PC-3 (cell line): ENCODE measurements at places on chromosomes 7 and 10. TPM values are rescaled to one million over a fixed set of nuclear protein-coding genes. Genes with fewer than 3 reads are reported as not detected.

- DNase-seq, result peak; percentile 69
- peaks cover 6% of the 10 kb centered on the region; the same call in 1 of the 2 replicates for H3K4me1 ChIP-seq
- H3K27ac ChIP-seq, result no peak overlapping the region
These were observed 19.2 kb downstream of the PDK4 start for GRCh38 chr7:95577137-95577536.

- H3K27ac ChIP-seq, result no peak overlapping the region
- peak; percentile 7 for DNase-seq
These were observed 78.5 kb downstream of the OAT start for GRCh38 chr10:124340033-124340760.

DNA sequence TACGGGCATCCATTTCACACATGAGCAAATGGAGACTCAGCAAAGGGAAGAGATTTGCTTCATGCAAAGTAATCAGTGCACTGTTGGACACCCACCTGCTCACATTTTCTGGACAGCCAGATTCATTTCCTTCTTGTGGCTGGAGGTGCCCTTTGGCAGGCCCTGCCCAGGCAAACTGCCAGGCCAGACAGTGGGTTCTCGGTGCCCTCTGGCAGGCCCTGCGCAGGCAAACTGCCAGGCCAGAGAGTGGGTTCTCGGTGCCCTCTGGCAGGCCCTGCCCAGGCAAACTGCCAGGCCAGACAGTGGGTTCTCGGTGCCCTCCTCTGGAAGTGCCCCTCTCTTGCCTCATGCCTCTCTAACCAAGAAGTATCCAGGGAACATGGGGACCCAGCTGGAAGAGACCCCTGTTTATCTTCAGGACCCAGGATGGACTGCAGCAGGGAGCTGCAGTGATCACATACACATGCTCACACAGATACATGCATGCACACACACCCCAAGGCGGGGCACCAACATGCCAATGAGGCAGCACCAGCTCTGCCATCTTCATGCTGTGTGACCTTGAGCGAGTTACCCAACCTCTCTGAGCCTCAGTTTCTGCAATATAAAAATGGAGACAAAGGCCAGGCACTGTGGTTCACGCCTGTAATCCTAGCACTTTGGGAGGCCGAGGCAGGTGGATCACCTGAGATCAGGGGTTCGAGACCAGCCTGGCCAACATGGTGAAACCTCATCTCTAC lies 67.1 kb downstream of the OAT start:
- H3K27ac ChIP-seq, result no peak overlapping the region
- H3K36me3 ChIP-seq, result no peaks in the 10 kb centered on the region
- H3K4me3 ChIP-seq, result no peak overlapping the region
- H3K4me1 ChIP-seq, result no peaks in the 10 kb centered on the region

- no peak overlapping the region for H3K27ac ChIP-seq
- H3K27me3 ChIP-seq, result no peaks in the 10 kb centered on the region
- DNase-seq, result peak; percentile 57
- H3K4me3 ChIP-seq, result no peak overlapping the region
- H3K36me3 ChIP-seq, result no peaks in the 10 kb centered on the region
- peaks cover 10% of the 10 kb centered on the region for H3K4me1 ChIP-seq
These were observed 12.6 kb upstream of the ARL4A start for GRCh38 chr7:12674861-12675260.

DNA sequence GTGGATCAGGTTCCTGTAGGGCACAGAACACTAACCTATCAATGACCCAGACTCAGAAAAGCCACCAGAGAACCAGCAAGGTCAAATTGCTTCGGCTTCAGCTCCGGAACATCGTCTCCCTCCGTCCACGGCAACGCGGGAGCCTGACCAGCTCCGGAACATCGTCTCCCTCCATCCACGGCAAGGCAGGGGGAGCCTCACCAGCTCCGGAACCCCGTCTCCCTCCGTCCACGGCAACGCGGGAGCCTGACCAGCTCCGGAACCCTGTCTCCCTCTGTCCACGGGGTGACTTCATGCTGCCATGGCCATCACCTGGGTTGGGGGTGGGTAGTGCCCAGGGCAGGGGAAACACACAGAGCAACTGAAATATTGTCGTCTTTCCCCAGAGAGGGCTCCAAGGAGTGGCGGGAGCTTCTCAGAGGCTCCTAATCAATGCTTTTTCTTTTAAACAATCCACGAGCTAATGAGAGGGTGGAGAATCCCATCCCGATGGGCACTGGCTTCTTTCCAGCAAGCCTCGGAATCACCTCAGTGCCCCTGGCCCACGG lies 403.5 kb downstream of the DNAJB6 start:
- no peak for DNase-seq
- peaks cover 68% of the 10 kb centered on the region for H3K27me3 ChIP-seq
- no peak overlapping the region for H3K4me3 ChIP-seq
- H3K4me1 ChIP-seq, result no peaks in the 10 kb centered on the region
- H3K27ac ChIP-seq, result no peak overlapping the region
- no peaks in the 10 kb centered on the region for H3K36me3 ChIP-seq

GRCh38 chr10:84329986-84330651 lies 1.7 kb downstream of the CCSER2 start:
- no peak overlapping the region for H3K27ac ChIP-seq
- peaks cover 13% of the 10 kb centered on the region; the same call in 1 of the 2 replicates for H3K4me1 ChIP-seq
- H3K36me3 ChIP-seq, result no peaks in the 10 kb centered on the region
- DNase-seq, result no peak
- H3K27me3 ChIP-seq, result no peaks in the 10 kb centered on the region

DNA sequence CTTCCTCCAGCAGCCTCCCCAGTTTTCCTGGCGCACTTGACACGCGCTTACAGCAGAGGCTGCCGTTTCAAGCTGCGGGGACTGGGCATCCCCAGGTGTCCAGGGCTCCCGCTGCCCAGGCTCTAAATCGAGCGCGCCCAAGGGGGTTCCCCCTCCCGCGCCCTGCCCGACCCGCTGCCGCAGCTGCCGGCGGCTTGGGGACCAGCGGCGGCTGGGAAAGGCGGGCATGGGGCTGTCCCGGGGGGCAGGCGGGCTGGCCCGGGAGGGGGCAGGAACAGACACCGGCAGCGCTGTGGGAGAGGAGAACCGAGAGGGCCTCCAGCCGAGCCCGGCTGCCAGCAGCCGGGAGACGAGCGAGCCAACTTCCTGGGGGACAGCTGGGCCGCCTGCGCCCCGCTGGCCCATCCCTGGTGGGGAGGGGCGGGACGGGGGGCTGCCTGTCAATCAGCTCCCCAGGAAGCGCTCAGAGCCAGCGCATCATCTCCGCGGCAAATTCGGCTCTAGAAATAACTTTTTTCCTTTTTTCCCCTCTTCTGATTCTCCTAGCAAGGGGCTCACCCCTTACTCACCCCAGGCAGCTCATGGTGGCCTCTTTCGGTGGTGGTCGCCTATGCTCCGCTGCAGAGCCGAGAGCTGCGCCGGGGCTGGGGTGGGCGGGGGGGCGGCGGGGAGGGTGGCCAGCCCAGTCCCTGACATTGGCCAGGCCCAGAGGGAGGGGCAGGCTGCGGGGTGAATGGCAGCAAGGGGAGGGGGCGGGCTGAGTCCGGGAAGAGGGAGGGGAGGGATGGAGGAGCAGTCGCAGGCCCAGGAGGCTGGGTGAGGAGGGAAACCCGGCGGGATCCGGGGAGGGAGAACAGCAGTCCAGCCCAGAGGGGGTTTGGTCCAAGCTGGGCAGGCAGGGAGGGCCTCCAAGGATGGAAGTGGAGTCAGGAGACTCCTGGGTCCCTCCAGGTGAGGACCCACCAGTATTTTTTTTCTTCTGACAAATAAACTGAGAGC lies 14.7 kb downstream of the GRID2IP start:
- no peaks in the 10 kb centered on the region for H3K4me1 ChIP-seq
- H3K36me3 ChIP-seq, result no peaks in the 10 kb centered on the region
- DNase-seq, result no peak
- no peak overlapping the region for H3K4me3 ChIP-seq

DNA sequence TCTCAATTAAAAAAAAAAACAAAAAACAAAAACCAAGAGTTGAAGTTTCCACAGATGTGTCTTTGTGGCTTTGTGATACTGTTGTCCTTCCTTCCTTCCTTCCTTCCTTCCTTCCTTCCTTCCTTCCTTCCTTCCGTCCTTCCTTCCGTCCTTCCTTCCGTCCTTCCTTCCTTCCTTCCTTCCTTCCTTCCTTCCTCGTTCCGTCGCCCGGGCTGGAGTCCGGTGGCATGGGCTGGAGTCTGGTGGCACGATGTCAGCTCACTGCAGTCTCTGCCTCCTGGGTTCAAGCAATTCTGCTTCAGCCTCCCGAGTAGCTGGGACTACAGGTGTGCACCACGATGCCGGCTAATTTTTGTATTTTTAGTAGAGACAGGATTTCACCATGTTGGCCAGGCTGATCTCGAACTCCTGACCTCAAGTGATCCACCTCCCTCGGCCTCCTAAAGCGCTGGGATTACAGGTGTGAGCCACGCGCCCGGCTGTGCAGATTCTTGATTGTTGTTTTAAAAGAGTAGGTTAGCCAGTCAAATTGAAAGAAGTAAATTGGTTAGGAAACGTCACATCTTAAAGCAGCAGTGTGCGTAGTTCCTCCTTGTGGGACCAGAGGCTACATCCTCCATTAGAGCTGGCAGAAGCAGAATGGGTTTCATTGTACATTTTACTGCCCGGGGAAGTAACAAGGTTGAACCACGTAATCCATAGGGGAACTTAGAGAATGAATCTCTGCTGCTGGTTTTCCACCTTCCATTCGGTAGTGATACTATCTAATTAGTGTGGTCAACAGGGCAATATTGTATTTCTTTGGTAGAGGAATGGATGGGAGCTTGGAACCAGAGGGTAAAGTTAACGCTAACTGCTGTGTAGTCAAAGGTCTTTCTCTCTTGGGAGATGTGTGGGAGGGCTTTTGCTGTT lies 20.6 kb downstream of the DNAJB6 start:
- H3K4me3 ChIP-seq, result no peak overlapping the region
- H3K27me3 ChIP-seq, result no peaks in the 10 kb centered on the region
- no peak for DNase-seq

DNA sequence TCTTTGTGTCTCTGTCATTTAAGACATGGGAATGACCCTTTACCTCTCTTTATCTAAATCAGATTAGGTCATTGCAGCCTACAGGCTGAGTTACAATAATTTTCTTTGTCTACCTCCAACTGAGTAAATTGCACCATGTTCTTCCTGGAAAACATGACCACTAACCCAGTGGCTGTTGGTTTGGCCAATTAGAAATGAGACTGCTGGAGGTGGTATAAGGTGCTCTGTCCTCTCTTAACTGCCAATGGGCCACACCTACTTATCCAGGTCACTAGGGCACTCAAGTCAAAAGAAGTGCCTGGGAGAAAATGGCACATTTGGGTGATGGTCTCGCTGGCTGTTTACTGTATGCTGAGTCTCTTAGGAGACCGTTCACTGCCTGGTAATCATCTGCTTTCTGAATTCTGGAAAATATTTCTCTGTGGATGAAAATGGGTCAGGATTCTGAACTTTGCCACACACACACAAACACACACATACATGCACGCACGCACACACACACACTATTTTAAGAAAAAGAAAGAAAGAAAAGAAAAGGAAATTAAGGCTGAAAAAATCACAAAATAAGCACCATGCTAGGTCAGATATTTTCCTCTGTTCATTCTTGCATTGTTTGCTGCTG lies 16.4 kb downstream of the STAMBPL1 start:
- H3K36me3 ChIP-seq, result no peaks in the 10 kb centered on the region
- H3K4me3 ChIP-seq, result no peak overlapping the region
- DNase-seq, result no peak

- no peak overlapping the region for H3K4me3 ChIP-seq
- no peaks in the 10 kb centered on the region for H3K27me3 ChIP-seq
- DNase-seq, result peak; percentile 47
- peaks cover 10% of the 10 kb centered on the region for H3K4me1 ChIP-seq
- no peaks in the 10 kb centered on the region for H3K36me3 ChIP-seq
These were observed 6.4 kb downstream of the CYP3A7 start for GRCh38 chr7:99728615-99729014.

DNA sequence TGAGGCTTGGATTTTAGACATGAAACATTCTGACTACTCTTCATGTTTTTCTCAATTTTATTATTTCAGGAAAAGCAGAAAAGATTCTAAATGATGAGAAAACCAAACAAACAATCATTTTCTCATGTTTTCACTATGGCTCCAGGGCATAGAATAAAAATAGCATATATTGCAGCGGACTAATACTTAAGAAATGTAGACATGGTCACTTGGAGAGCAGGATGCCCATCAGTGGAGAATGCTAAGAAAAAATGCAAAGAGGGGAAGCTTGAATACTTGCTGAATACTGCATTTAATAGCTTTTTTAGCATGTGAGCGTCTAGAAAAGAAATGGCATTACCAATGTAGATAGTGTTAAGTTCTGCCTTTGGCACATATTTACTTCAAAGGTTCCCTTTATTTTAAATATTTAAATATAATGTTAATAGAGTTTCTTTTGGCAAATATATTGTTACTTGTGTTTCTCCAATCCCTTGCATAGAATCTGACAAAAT lies 107.9 kb downstream of the PPP1R17 start:
- peaks cover 22% of the 10 kb centered on the region for H3K4me1 ChIP-seq
- no peak overlapping the region for H3K27ac ChIP-seq
- no peaks in the 10 kb centered on the region for H3K27me3 ChIP-seq
- DNase-seq, result no peak

FLNC gene
- total RNA-seq, result 88.7 and 121 TPM in 2 replicates
